ENCODE measurements at places on chromosomes 3 and 15.
A peak's percentile ranks its signal among the peaks of the same experiment; 100 is the strongest.

- DNase-seq: no peak
Observed at GRCh38 chr15:70777170-70777926, 14.0 kb upstream of the UACA start.

DNA sequence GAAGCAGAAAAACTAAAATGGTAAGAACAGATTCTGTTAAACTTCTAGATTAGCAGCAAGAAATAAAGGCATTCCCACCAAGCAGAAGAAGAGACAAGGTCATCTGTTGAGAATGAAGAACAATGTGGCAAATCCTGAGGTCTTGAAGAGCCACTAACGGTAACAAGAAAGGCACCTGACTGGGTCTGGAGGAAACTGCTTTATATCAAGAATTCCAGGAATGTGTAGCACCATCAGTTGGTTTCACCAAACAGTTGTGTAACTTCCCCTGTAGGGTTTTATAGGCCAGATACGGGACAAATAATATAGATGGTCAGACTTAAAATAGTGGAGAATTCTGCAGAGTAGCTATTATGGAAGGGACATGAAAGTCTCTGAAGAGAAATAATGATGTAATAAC, 57.3 kb downstream of the ACAP2 start:
- DNase-seq: peak; percentile 44

GRCh38 chr15:59352683-59353082, 20.0 kb downstream of the MYO1E start:
- DNase-seq: no peak

- no peak for DNase-seq
Observed at GRCh38 chr3:122298239-122298638, 26.8 kb upstream of the CSTA start.

GRCh38 chr3:195802795-195803194, 8.9 kb downstream of the MUC4 start:
- DNase-seq: no peak

- DNase-seq: peak; percentile 69
Observed at GRCh38 chr3:136818769-136819391, at the start of gene SLC35G2. Gene SLC35G2 (plus strand): TSS chr3:136819126. CDS start chr3:136854461, 35,335 bp downstream.

GRCh38 chr3:114839476-114839875, 307.6 kb downstream of the ZBTB20 start:
- DNase-seq: peak; percentile 63

DNA sequence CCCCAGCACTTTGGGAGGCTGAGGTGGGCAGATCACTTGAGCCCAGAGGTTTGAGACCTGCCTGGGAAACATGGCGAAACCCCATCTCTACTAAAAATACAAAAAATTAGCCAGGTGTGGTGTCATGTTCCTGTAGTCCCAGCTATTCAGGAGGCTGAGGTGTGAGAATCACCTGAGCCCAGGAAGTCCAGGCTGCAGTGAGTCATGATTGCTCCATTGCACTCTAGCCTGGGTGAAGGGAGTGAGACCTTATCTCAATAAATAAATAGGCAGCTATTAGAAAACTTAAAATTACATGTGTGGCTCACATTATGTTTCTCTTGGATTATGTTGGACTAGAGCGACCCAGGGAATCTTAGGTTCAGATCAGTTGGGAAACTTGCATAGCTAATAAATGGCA, 69.7 kb downstream of the RPLP1 start:
- DNase-seq: no peak

GRCh38 chr3:69439643-69440270, 53.9 kb upstream of the FRMD4B start:
- DNase-seq: no peak

DNA sequence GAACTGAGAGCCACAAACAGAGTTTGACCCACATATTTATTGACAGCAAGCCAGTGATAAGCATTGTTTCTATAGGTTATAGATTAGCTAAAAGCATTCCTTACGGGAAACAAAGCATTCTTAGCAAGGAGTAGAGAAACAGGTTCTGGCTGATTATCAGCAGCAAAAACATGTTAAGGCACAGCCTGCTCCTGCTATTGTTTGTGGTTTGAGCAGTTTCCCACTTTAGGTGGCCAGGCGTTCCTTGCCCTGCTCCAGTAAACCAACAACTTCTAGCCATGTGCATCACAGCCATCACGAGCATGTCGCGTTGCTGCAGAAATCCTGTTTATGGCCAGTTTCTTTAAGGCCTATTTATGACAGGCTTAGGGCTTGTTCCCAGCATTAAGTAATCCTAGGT, 44.7 kb upstream of the C2CD4B start:
- DNase-seq: no peak

- no peak for DNase-seq
Observed at GRCh38 chr3:126903521-126903920, 79.4 kb upstream of the PLXNA1 start.
